ENCODE measurements at places on chromosomes 4 and X.

- DNase-seq: no peak
Measured at GRCh38 chr4:21139327-21139726, 439.1 kb downstream of the PACRGL start.

DNA sequence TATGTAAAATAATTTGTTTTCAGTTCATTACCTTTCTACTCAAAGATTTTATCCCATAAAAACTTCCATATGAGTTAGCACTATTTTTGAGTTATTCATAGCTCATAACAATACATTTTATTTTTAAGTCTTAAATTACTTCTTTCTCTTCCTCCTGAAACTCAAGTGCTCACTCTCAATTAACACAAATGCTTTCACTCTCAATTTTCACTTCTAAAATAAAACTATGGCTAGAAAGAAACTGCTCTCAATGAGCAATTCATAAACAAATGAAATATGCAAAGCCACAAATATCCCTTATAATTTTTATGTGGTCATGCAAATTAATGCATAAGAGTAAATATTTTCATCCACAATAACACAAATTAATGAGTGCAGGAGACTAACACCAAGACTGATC lies 38.8 kb downstream of the MAML3 start:
- DNase-seq: no peak

- no peak for DNase-seq
Measured at GRCh38 chrX:113275804-113276203, 435.2 kb upstream of the AMOT start.

DNA sequence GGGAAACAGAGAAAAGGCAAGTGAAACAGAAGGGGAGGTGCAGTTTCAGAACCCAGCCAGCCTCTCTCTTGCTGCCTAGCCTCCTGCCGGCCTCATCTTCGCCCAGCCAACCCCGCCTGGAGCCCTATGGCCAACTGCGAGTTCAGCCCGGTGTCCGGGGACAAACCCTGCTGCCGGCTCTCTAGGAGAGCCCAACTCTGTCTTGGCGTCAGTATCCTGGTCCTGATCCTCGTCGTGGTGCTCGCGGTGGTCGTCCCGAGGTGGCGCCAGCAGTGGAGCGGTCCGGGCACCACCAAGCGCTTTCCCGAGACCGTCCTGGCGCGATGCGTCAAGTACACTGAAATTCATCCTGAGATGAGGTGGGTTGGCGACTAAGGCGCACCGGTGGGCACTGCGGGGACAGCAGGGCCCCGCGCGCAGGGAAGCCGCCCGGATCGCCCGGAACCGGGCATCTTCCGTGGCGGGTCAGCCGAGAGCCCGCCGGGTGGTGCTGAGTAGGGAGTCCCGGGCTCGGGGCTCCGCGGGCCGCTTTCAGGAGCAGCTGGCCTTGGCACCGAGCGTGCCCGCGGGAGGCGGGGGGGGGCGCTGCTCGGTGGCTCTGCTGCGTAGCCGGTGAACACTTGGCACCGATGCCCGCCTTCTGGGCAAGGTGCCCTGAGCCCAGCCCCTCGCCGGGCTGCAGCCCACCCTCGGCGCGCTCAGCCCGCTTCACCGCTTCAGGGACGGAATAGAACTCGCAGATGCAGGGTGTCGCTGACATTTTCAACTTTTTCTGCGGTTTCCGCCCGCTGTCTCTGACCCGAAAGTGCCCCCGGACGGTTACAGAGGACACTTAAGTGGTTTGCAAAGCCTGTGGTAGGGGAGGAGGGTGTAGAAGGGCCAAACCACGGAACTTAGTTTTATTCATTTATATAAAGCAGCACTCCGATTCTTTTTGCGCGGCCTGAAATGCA lies at the start of gene CD38:
TSS of gene CD38 (plus strand) at position 40 of the 953 bp plus-strand sequence. CDS start at position 127, 87 bp downstream.
- DNase-seq: peak; percentile 42
